ENCODE measurements at places on chromosomes 7 and 10.

- DNase-seq = no peak
These were observed 105.6 kb downstream of the LYZL1 start for GRCh38 chr10:29394321-29394932.

DNA sequence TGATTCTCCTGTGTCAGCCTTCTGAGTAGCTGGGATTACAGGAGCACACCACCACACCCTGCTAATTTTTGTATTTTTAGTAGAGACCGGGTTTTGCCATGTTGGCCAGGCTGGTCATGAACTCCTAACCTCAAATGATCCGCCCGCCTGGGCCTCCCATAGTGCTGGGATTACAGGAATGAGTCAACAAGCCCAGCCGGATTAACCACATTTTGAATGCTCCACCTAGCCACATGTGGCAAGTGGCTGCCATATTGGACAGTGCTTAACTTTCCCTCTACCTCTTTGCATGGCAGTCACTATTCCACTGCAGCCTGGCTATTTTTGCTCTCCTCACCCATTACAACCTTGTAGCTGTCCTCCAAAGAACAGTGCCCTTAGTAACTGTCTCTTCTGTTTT, 160.1 kb downstream of the GATA3 start:
- DNase-seq = no peak

DNA sequence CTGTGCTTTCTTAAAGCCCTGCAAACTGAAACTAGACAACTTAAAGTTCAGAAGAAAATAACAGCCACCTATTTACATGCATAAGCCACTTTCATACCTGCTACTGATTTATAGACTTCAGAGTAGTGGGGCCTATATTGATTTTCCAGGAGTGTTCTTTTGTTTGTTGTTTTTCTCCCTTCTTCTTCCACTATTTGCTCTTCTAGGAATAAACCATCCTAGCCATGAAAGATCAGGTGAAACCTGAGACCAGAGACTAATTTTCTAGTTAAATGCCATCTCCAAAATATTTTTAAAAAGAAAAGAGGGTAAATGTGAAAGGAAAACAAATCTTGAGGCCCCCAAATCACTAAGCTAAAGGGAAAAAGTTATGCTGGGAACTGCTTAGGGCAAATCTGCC, 72.4 kb upstream of the C1GALT1 start:
- no peak for DNase-seq

DNA sequence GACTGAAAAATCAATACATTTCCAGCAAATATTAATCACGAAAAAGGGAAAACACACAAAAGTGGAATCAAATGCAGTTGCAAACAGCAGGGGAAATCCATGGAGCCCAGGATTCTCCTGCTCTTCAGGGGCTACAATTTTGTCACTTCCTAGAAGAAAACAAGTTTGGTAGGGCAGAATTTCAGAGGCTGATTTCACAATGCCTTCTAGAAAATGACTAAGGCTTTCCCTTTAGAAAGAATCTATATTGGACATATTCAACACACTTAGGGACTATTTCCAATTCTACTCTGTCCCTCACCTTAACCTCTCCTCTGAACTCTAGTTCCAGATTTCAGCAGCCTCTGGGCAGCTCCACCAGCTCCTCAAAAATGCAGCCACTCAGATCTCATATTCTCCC, 111.3 kb downstream of the HECTD2 start:
- no peak for DNase-seq

GRCh38 chr7:121433775-121434174, 37.7 kb upstream of the FAM3C start:
- DNase-seq = no peak

GRCh38 chr10:102982296-102982695, 64.2 kb downstream of the CNNM2 start:
- no peak for DNase-seq

DNA sequence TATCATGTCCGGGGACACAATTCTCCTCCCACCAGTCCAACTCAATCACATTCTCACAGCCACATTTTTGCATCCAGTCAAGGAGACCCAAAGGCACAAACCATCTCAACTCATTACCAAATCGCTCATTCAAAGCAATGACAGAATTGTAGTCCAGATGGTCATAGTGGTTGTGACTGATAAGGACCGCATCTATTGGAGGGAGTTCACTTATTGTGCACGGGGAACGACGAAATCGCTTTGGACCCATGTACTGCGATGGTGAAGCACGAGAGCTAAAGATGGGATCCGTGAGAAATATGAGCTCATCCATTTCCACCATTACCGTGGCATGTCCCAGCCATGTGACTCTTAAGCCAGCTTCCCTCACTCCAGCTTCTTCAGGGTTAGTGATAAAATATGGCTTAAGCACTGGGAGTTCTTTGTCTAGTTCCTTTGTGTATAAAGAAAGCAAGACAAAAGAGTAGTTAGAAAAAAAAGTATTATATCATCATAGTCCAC, 29.1 kb downstream of the NAPEPLD start:
- DNase-seq = no peak

DNA sequence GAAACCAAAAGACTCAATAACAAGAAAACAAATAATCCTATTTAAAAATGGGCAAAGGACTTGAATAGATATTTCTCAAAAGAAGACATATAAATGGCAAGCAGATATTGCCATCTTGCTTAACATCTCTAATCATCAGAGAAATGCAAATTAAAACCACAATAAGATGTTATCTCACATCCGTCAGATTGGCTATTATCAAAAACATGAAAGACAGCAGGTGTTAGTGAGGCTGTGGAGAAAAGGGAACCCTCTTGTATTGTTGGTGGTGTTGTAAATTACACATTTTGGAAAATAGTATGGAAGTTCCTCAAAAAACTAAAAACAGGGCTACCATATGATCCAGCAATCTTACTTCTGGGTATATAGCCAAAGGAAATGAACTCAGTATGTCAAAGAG, 25.7 kb downstream of the OPALIN start:
- DNase-seq = no peak

DNA sequence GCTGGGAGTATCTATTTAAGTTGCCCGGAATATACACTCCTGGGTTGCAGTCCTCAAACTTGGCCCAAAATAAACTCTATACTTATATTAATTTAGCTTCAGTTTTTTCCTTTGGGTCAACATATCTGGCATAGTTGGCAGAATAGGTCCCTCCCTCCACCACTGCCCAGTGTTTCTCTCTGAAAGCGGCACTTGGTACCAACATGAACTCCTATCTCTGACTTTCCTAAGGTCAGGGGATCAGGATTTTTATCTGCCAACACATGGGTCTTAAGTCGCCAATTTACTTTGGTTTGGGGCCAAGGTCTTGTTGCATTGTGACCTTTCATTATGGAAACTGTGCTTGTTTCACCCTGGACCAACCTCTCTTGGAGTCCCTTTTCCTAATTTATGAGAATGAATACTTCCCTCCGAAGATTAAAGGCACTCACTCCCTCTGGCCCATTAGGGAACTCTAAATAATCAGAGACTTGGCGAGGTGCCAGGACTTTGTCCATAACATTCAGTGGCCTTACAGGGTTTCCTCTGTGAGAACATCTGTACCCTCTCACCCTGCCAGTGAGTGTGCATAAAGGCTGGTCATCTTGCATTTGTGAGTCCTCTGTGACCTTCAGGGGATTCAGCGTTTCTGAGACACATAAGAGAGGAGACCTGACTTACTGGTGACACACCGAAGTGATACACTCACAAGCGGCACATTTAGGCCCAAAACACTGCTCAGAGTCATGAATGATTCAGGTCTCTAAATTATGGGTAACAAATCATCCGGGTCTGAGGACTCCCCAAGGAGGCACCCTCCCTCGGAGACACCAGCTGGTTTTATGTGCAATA, 19.7 kb upstream of the FKBP9 start:
- DNase-seq = no peak

GRCh38 chr7:87505557-87506245, 30.2 kb upstream of the ABCB4 start:
- DNase-seq = no peak

- DNase-seq = no peak
These were observed at the start of gene TMEM140 for GRCh38 chr7:135147899-135148721. TSS of gene TMEM140 (plus strand) at chr7:135148072. CDS start at chr7:135164442, 16,370 bp downstream.

- peak; percentile 81 for DNase-seq
These were observed at the start of gene RADIL for GRCh38 chr7:4883372-4884144. TSS of gene RADIL (minus strand) at chr7:4883716. CDS start at chr7:4878139, 5,577 bp downstream.

DNA sequence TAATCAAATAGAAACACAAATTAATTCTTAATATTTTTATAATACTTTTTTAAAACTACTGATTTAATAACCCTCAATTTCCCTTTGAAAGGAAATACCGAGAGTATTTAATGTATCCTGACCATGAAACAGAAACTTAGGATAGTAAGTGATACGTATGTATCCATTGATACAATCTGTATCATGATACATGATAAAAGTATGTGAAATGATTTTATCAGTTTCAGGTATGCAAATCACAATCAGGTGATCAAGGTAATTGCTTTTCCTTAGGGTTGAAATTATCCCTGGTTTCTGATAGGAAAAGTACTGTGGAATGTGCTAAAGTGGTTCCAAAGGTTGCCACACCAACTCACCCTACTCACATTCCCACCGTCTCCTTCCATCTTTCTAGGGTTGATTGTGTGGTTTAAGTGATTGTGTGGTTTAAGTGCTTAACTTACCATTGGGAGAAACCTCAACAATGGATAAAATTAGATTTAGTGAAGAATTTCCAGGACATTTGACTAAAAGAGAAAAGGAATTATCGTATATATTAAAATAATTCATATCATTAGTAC, 138.3 kb downstream of the LRRN3 start:
- no peak for DNase-seq

DNA sequence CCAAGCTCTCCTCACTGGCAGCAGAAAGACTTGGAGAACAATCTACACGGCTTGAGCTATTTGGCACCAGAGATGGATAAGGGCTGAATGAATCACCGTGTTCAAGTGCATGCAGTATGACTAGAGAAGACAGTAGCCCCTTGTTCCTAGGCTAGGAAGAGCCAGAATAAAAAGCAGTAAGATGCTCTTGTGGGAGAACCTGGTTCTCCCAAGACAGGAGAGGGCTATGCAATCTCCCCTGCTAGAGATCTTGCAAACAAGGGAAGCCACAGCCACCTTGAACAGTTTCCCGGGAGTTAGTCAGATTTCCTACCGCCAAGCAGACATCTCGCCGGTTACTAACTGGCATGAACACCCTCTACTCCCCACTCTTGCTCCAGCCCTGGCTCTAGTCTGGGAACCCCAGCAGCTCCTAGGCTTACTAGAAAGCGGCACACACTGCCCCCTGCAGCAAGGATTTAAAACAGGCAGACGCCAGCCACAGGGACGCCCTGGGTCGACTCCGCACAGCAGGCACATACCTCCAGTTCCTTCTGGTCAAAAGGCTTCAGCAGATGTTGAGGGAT, 107.3 kb downstream of the SMURF1 start:
- no peak for DNase-seq

DNA sequence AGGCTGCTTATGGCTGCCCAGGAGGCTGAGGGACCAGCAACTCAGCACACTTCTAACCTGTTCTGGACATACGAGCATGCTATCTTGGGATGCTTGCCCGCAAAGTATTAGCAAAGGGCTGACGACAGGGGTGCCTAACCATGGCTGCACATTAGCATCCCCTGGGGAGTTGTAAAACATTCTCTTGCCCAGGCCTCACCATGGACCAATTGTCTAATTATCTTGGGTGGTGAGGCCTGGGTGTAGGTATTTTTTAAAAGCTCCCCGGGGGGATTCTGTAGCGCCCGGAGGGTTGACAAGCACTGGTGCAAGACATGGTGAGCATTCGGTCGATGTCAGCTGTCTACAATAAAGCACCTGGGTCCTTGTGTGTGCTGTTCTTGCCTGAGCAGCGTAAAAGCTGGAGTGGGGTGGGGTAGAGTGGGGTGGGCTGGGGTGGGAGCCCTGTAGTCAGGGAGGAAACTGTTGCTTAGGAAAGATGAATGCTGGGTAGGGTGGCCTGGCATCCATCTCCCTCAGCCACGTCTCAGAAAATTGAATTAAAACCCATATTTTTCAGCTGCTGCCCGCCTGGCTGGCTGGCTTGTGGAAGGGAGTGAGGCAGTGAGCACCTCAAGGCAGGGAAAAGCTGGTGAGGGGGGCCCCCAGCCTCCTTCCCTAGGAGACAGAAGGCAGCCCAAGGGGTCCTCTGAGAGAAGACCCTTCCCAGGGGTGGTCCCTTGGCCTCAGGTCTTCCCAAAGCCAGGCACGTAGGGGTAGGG, 2.9 kb upstream of the ADCYAP1R1 start:
- no peak for DNase-seq

- DNase-seq = no peak
These were observed 37.4 kb upstream of the OPALIN start for GRCh38 chr10:96395931-96396877.

GRCh38 chr10:124289851-124290795, 128.6 kb downstream of the OAT start:
- no peak for DNase-seq

GRCh38 chr10:129513312-129513711, 46.3 kb downstream of the MGMT start:
- DNase-seq = no peak

GRCh38 chr7:115004121-115004520, 82.2 kb downstream of the MDFIC start:
- no peak for DNase-seq

- DNase-seq = no peak
These were observed 106.2 kb upstream of the GPR141 start for GRCh38 chr7:37577412-37577811.

DNA sequence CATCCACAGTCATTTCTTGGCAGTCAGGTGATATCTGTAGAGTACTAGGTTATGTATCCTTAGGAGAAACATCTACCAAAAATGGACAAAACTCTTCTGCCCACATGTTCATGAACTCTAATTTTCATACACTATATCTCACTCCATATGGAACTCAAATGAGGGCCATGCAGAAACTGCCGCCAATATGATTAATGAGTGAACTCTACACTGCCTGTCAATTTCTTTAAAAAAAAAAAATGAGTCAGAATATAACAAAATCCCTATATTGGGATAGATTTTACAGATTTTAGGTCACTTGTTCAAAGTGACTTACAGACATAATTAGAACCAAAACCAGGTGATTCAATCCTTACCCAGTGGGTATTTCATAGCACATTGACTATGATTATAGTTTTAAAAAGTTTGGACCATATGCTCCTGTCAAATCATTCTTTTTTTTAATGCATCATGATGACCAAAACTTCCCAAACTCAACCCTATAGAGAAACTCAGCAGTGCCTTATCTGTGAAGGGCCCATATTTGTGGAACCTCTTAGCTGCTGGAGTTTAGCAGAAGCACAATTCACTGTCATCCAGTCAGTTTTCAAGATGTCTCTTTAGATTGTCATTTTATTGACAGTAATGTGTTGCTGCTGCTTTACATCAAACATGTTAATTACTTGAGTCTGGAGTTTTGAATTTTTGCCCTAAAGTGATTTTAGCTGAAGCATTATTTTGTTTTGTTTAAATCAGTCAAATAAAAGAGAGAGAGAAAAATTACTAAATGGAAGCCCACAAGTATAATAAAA, 11.1 kb downstream of the LRRN3 start:
- DNase-seq = no peak

GRCh38 chr10:99621454-99622251, 1.4 kb upstream of the SLC25A28 start:
- DNase-seq = no peak

DNA sequence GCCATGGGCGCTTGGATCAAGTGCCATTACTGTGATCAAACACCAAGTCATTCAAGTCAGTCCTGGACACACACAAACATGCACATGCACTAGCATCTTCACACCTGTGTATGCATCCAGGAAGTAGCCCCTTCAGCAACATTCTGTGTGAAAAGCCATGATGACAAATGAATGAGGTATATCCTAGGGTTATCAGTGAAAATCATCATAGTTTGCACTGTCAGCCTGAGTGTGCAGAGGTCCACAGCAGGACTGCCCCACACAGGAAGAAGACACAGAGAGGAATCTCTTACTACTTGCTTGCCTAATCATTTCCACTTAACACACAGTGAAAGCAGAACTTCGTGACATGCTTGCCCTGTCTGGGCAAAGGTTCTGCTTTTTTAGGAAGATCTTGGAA, 184.0 kb upstream of the ADO start:
- DNase-seq = no peak

All from SK-N-MC (cell line).